Stimulated activated naive CD4-positive, alpha-beta T cell treated with Interleukin-2 at 50 U/mL for 16 hours (primary cell): ENCODE measurements at places on chromosomes 6 and 20.

DNA sequence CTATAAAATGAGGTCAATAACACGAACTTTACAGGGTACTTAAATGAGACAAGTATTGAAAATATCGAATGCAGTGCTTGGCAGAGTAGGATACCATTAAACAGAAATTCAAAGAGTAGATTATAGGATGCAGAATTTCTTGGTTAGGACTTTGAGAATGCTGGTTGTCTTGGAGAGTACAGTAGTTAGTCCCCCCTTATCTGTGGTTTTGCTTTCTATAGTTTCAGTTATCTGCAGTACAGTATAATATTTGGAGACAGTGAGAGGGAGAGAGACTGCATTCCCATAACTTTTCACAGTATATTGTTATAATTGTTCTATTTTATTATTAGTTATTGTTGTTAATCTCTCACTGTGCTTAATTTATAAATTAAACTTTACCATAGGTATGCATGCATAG is 290.5 kb downstream of the BTBD9 start:
- DNase-seq = no peak

GRCh38 chr6:44263354-44264100 is 1.8 kb downstream of the NFKBIE start:
- peak; percentile 36 for DNase-seq

- no peak for DNase-seq
Measured at GRCh38 chr6:41649596-41649995, 11.3 kb downstream of the MDFI start.

GRCh38 chr6:170227996-170228945 is 62.6 kb downstream of the DLL1 start:
- no peak for DNase-seq

GRCh38 chr6:144110210-144110609 is 14.8 kb upstream of the SF3B5 start:
- no peak for DNase-seq

DNA sequence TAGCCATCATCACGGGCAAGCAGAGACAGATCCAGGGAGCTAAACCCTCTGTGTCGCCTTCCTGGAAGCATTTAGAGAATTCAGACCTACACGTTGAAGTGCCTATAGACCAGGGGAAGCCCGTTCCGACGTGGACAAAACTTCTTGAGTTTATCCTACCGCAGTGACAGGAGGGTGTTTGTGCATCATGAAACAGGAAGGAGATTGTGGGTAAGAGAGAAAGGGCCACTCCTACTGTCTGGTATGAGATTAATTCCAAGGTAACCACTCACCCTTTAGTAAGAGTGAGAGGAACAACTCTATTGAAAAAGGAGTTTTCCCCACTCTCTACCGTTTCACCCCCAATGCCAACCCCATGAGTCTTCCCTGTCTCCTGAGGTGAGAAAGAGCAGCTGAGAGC is 133.7 kb downstream of the TFAP2C start:
- no peak for DNase-seq

- no peak for DNase-seq
Measured at GRCh38 chr20:31608251-31608945, 3.3 kb downstream of the ID1 start.
